ENCODE measurements at places on chromosomes 6 and 20.

DNA sequence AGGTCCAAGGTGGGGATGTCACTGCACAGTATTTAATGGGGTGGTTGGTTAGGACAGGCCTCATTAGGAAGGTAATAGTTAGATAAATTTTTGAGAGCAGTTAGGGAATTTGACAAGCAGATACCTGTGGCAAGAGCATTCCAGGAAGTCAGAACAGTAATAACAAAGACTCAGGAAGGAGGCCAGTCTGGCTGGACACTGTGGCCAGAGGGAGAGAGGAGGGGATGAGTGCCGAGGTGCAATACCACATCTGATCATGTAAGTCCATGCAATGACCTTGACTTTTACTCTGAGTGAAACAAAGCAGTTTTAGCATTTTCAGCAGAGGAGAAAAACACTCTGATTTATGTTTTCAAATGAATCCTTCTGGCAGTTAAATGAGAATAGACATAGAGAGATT is 990.7 kb upstream of the FLRT3 start:
- no peak for DNase-seq

- DNase-seq = no peak
Measured at GRCh38 chr20:4427940-4428586, 293.6 kb upstream of the PRND start.

- DNase-seq = no peak
Measured at GRCh38 chr6:108748959-108749358, 99.3 kb upstream of the ARMC2 start.

GRCh38 chr6:13478525-13478966 is 8.9 kb downstream of the GFOD1 start:
- DNase-seq = no peak

DNA sequence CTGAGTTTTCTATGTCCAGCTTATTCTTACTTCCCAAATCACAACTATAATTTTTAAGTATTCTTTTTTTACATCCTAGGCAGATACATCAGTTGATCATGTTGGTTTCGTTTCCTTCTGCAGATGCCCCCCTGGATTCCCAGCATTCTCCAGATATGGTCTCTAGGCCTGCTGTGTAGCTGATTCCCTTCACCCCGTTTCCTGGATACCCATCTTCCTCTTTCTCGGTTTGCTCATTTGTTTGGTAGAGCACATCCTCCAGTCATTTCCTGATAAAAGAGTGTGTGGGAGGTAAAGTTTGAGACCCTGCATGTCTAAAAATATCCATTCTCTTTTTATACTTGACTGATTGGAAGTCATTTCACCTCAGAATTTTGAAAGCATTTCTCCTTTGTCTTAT is 66.4 kb downstream of the ANKS1A start:
- no peak for DNase-seq

DNA sequence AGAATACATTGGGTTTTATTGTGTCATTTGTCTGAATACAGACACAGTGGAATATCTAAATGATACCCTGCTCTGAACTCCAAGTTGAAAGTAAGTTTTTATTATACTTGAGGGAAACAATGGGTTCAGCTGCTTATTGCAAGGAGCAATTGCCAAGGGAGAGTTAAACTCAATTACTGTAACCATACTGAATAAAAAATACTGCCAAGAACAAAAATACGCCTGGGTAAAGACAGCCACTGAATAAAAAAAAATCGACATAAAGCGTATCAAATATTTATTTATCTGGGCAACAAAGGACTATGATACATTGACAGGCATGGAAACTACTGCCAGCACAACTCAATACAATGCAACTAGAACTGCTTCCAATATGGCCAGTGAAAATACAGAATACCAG is 18.1 kb downstream of the TFAP2A start:
- no peak for DNase-seq

DNA sequence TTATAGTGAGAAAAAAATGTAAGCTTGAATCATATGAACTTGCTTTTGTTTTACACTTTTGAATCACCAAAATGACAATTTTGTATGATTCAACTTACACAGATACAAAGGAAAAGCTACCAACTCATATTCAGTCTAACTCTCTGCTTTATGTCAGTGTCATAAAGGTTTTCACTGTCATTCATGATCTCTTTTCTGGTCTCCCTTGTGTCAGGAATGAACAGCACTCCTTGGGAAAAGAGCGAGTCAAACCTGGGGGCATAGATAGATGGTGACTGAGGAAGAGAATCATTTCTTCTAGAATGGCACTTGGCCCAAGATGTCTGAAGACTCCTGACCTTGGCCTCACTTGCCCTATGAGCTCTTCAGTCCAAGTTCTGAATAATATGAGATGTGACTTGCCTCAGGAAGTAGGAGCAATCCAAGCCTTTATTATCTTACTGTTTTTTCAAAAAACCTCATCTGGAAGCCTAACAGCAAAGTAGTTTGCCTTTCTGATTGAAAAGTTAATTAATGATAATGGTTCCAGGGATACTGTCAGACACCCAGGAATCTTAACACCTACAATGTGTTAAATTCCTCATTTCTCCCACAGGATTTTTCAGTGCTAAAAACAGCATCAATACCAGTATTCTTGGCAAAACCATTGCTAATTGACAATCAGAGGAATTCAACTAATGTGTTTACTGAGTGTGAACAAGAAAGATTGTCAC is 270.0 kb upstream of the HSF2 start:
- no peak for DNase-seq

DNA sequence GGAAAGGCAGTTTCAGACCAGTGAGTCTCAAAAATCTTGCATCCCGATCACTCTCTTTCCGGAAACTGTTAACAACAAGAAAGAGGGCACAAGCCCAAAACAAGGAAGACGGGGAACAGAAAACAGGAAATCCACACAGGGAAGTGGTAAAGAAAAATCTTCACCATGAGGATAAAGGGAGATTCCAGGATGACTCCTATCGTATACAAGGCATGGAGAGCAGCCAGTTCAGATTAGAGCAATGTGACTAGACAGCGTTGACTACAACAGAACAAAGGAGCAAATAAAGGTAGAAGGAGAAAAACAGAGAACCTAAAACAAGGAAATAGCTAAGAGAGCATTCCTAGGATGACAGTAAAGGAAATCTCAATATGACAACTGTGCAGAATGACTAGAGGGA is 26.5 kb downstream of the VNN1 start:
- no peak for DNase-seq

- no peak for DNase-seq
Measured at GRCh38 chr20:49710971-49711666, 2.6 kb downstream of the B4GALT5 start.

- DNase-seq = no peak
Measured at GRCh38 chr6:139743664-139744437, 369.4 kb upstream of the CITED2 start.

DNA sequence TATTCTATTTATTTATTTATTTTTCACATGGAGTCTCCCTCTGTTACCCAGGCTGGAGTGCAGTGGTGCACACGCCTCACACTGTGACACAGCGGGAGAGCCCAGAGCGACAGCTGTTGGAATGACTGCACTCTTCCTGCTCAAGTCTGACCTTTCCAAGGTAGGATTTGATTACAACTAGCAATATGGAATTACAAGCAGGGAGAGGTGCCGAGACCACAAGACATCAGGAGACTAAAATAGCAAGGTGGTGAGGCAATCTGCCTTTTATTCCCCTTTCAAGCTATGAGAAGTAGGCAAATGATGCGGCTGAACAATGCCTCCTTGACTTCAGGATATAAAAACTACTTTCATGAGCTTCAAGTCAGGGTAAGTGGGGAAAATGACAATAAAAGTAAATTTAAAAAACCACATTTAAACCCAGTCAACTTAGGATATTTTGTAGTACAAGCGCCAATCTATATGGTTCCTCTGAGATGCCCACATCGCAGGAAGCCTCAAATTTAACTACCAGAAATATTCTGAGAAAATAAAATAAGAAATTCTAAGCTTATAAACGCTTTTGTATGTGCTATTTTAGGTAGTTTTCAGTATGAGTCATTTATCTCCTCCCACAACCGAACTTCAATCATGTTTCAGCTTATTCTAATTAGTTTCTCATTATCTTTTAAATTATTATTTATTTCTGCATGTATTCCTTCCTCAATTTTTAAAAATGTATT is 146.9 kb upstream of the SGK1 start:
- no peak for DNase-seq
